Stimulated activated CD4-positive, alpha-beta T cell treated with anti-CD3 and anti-CD28 coated beads, Interleukin-12 subunit alpha, Interleukin-12 subunit beta, amount 100 ng/mL, for 4 hours (primary cell): ENCODE measurements at places on chromosomes 2 and 18.

DNA sequence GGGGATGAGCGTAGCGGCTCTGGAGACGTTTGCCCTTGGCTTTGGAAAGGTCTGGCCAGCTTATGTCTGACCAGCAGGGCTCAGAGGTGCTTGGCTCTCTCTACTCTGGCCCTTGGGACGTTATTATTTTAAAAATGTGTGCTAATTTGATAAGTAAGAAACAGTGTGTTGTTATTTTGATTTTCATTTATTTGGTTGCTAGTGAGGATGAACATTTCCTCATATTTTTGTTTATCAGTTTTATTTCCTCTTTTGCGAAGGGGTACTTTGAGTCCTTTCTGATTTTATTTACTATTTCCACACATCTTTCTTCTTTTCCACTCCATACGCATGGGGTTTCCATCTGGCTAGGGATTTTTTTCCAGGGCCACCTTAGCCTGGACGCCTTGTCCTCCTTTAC is 11.4 kb downstream of the CXCR4 start:
- no peak for DNase-seq

GRCh38 chr2:226963528-226963927 is 127.7 kb downstream of the RHBDD1 start:
- no peak for DNase-seq

- no peak for DNase-seq
Measured at GRCh38 chr2:61536180-61536571, 2.0 kb downstream of the XPO1 start.

DNA sequence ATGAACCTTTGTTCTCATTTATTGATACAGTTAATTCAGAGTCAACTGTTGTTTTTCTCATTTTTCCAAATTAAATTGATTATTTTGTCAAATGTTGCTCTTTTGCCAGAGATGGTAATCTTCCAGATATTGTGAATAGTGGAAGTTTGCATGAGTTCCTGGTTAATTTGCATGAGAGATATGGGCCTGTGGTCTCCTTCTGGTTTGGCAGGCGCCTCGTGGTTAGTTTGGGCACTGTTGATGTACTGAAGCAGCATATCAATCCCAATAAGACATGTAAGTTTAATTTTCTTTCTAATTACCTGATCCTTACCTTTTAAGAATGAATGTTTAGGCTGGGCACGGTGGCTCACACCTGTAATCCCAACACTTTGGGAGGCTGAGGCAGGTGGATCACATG is 7.8 kb downstream of the CYP20A1 start:
- no peak for DNase-seq

DNA sequence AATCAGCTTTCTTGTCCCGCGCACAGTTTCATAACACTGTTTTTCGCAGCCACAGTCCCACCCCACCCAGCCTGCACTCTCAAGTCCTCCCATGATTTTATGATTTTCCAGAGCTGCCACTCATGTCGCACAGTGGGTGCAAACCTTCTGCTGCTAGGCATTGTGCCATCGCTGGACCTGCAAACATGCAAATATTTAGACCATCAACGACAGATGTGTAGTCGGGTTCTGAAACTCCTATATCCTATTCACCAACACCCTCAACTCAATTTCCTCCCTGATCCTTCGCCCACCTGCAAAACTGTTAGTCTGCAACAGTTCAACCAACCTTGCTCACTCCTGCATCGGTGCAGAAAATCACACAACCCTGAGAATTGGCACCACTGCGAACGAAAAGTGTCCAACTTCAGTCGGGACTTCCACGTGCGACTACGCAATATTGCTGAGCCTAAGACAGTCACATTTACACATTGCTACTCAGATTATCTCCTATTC is 871 bp upstream of the ALS2 start:
- DNase-seq = peak; percentile 2

GRCh38 chr18:8348051-8348720 is 261.1 kb upstream of the RAB12 start:
- no peak for DNase-seq

- no peak for DNase-seq
Measured at GRCh38 chr2:241514986-241515737, 6.8 kb upstream of the STK25 start.

DNA sequence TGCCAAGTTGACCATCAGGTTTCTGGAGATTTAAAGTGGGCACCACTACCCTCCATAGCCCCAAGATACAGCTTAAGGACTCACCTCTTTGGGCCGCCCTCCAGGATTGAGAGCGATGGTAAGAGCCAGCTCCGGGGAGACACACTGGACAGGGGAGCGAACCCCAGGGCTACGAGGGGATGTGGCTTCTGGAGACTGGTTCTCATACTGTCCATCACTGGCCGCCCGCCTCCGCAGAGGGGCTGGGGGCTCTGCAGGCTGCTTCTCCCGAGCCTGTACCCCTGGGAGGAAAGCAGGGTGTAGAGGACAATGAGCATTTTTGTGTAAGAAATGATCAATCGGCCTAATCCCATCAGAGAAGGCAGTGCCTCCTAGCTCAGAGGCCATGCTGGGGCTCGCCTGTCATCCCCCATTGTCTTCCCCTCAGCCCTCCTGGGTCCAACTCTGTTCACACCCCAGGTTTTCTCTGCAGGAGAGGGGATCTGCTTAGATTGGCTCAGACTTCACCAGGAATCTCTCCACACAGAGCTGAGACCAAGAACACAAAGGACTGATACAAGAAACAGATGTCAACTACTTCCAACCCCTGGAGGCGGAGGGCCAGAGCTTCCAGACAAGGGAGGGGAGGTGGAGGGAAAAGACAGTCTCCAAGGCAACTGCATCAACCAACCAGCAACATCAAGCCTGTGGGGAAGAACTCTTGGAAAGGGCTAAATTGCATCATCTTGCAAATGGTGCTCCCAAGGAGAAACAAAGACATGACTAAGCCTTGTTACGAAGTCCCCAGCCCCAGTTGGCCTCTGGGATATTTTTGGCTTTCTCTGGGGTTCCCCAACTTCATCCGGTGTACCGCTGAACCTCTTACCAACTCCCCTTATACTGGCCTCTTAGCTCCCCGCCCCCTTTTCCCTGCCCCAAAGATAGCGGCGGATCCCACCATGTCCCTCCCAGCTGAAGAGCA is 166.6 kb downstream of the TNS1 start:
- DNase-seq = no peak

GRCh38 chr2:239203443-239204135 is 197.2 kb downstream of the HDAC4 start:
- DNase-seq = no peak

DNA sequence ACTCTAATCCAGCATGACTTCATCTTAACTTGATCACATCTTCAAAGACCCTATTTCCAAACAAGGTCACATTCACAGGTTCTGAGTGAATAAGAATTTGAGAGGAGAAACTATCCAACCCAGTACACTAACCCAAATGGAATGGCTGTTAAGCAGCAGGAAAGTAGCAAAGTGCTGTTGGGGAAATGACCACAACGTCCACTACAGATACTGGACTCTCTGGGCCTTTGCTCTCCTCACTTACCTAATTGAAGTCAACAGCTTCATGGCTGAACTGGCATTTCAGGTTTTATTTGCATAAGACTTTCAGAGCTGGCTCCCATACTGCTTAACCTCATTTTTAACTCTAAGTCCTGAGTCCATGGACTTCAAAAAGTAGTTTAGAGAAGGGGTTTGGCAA is 38.0 kb upstream of the ACVR2A start:
- DNase-seq = no peak

- DNase-seq = no peak
Measured at GRCh38 chr18:55465313-55465712, 122.7 kb downstream of the TCF4 start.

GRCh38 chr2:160279813-160280465 is 79.9 kb upstream of the ITGB6 start:
- no peak for DNase-seq

- DNase-seq = no peak
Measured at GRCh38 chr2:205913668-205914067, 172.3 kb downstream of the INO80D start.

GRCh38 chr18:55300421-55300935 is 287.5 kb downstream of the TCF4 start:
- DNase-seq = no peak

- no peak for DNase-seq
Measured at GRCh38 chr2:158112992-158113391, 11.3 kb downstream of the UPP2 start.

DNA sequence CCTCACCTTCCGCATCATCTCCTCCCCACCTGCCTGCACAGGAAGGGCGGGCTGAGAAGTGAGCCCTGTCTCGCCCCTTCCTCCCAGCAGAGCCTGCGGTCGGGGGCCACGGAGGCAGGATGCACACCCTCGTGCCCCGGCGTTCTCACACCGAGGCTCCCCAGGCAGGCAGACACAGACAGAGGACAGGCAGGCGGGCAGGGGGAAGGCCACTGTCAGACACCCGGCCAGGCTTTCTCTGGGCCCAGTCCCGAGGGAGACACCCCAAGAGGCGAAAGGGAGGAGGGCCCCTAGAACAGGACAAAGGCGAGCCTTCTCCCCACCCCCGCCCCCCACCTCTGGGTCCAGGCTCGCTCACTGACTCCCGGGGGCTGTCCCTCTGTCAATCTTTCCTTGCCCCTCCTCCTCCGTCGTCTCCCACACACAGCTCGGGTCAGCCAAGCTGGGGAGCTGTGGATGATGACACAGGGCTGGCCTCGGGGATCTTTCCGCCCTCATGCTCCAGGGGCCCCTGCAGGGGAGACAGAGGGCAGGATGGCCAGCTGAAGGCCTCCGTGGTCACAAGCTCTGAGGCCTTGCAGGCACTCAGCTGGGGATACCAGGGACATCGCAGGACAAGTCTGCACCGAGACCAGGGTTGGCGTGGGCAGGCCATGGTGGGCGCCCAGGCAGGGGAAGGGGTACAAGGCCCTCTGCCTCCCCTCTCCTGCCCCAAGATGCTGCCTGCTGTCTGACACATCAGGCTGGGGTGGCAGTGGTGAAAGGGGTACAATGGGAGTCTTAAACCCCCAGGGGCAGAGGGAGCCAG is 24.9 kb downstream of the BIN1 start:
- DNase-seq = peak; percentile 58
